ENCODE measurements at places on chromosomes 2 and 18.

DNA sequence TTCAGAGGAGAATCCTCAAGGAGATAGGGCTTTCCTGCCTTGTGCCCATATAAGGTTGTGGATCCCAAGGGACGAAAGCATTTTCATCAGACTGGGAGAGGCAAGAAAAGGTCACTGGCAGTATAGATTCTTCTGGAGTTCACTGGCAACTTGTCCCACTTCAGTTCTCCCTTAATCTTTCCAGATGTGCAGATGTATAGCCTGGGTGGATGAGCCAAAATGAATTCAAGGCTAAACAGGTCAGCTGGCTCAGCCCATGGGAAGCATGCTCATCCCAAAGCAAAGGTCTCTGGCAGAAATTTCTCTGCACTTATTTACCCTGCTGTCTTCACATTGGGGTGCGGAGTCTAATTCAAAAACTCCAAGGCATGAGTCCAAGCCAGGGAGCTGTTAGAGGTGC, 148.9 kb upstream of the TNP1 start:
- no peak for DNase-seq

GRCh38 chr2:30761226-30761625, 46.0 kb downstream of the CAPN13 start:
- DNase-seq = no peak

DNA sequence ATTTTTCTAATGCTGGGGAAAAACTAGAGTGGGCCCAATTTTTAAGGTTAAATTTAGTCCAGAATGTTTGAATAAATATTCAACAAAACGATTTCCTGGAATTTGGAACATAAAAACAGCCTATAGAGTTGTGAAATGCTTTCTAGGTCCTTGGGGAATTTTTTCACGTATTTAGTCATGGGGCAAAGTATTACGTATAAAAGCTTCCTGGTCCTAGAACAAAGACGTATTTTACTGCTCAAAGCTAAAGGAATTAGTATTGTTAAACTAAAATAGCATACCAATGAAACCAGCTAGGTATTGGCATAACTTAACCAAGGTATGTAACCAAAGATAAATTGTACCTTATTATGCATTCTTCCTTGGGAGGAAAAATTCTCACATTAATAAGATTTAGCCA, 1.6 kb downstream of the SESTD1 start:
- no peak for DNase-seq

- DNase-seq = no peak
Observed at GRCh38 chr2:164717000-164717803, 95.9 kb upstream of the GRB14 start.

GRCh38 chr2:180124273-180125139, 117.4 kb upstream of the CWC22 start:
- peak; percentile 28 for DNase-seq

DNA sequence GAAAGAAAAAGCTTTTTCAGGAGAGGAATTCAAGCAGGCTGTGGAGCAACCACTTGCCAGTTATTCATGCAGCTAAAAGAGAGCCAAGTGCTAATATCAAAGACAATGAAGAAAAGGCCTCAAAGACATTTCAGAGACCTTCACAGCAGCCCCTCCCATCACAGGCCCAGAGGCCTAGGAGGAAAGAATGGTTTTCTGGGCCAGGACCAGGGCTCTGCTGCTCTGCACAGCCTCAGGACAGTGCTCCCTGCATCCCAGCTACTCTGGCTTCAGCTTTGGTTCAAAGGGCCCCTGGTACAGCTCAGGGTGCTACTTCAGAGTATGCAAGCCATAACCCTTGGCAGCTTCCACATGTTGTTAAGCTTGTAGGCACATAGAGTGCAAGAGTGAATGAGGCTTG, 119.5 kb downstream of the MSTN start:
- DNase-seq = no peak

GRCh38 chr2:209771474-209772289, at the start of gene UNC80:
UNC80 (plus strand) TSS chr2:209771832; CDS start chr2:209772073, 241 bp downstream.
- DNase-seq = peak; percentile 85

- no peak for DNase-seq
Observed at GRCh38 chr2:69734035-69734611, 7.8 kb upstream of the ANXA4 start.

GRCh38 chr18:9659499-9660375, 45.4 kb upstream of the PPP4R1 start:
- no peak for DNase-seq

DNA sequence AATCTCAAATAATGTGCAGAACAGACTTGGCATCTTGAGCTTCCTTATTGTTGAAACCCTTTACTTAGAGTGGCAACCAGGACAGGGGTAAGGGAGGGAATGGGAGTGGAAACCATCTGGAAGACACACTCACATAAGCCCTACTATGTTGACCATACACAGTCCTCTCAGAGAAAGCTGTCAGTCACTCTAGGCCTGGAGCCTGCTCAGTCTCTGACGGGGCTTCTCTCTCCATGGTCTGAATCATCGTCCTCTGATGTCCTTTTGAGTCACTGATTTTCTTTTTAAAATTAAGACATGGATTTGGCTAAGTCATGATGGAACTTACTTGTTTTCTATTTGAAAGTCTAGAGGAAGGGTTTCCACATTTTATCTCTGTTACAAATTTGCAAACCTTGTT, 74.0 kb downstream of the MYO1B start:
- DNase-seq = no peak

GRCh38 chr2:10159581-10160131, 37.1 kb downstream of the RRM2 start:
- no peak for DNase-seq

GRCh38 chr2:179129574-179130238, 79.8 kb upstream of the CCDC141 start:
- DNase-seq = no peak

- DNase-seq = no peak
Observed at GRCh38 chr2:228658998-228659397, 477.5 kb upstream of the SPHKAP start.

DNA sequence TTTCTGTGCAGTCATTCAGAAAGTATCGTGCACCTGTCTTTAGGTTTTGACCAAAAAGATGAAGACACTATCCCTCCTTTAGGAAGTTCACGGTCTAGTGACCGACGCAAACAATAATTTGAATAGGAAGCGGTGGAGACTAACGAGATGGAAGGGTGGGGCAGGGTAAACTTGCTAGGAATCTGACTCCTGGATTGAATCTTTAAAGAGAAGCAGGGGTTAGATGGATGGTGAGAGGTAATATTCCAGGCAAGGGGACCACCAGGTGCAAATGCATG, 651 bp upstream of the TXNL1 start:
- no peak for DNase-seq

Measured in H9 (cell line).